Cerebellar nuclear complex (tissue), 1 donor: ENCODE measurements at places on chromosomes 11 and 22.

- DNase-seq, result no peak
Observed at GRCh38 chr11:111236383-111236782, 9.1 kb upstream of the POU2AF2 start.

DNA sequence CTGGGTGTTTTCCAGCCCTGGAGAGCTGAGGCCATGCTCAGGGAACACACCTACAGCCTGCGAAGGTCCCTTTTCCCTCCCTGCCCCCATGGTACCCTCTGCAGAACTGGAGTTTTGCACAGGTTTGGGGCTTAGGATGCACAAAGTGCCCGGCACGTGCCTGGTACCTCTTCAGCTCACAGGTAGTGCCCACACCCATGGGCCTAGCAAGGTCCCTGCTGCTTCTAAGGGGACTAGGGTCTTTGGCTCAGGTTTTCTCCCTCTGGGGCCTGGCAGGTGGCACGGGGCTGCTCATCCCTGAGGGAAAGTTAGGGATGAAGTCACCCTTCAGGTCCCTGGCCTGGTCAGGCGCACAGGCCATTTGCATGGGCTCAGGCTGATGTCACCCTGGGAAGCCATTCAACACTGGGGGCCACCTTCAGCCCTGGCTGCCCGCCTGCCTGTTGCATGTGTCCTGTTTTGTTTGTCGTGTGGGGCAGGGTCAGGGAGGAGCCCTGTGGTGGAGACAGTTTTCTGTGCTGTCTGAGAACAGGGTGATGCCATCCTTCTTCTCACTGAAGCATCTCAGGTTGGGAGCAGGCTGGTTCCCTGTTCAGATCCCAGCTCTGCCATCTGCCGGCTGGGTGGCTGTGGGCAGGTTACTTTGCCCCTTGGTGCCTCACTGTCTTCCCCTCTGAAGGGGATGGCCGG lies 68.3 kb upstream of the CRYBB3 start:
- no peak for DNase-seq

DNA sequence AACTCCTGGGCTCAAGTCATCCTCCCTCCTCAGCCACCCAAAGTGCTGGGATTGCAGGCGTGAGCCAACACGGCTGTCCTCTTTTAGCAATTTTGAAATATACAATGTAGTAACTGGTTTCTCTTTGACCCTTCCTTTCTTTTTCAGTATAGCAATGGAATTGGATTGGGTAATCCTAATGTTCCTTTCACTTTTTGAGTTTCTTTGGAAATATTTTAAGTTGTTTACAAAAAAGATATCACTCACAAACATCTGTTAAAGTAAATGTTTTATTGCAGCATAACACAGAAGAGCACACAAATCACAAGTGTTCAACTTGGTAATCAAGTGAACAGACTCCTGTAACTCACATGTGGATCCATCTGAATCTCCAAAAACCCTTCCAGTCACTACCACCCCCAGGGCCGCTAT lies 44.6 kb upstream of the EP300 start:
- DNase-seq, result no peak

DNA sequence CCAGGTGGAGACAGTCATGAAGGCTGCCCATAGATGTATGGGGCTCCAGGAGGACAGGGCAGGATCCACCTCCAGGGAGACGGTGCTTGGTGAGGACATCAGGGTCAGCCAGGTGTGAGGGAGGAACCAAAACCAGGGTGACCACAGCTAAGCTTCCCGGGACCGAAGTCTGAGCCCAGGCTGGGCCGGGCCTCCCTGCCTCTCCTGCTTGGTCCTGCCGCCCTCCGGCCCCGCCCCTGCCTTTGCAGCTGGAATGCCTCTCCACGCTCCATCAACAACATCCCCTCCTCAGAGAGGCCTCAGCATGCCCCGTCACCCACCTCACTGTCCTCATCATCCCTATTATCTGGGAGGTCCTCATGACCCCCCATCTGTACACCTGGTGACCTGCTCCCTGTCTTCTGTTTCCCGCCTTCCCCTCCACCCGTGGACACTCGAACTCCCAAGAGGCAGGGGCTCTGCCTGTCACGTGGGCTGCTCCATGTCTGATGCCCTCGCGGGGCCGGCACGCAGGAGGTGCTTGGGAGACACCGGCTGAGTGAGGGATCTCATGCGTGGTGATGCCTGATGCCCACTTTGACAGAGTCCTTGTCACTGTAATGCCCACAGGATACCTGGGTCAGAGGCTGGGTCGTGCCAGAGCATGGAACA lies 59.4 kb downstream of the RTL6 start:
- DNase-seq, result no peak

GRCh38 chr11:36722421-36722820 lies 124.4 kb upstream of the RAG2 start:
- DNase-seq, result no peak

- DNase-seq, result no peak
Observed at GRCh38 chr22:28034145-28034759, 115.2 kb upstream of the PITPNB start.

GRCh38 chr22:45720839-45721378 lies 49.3 kb downstream of the ATXN10 start:
- no peak for DNase-seq

GRCh38 chr11:134669796-134670195 lies 257.8 kb upstream of the B3GAT1 start:
- no peak for DNase-seq

DNA sequence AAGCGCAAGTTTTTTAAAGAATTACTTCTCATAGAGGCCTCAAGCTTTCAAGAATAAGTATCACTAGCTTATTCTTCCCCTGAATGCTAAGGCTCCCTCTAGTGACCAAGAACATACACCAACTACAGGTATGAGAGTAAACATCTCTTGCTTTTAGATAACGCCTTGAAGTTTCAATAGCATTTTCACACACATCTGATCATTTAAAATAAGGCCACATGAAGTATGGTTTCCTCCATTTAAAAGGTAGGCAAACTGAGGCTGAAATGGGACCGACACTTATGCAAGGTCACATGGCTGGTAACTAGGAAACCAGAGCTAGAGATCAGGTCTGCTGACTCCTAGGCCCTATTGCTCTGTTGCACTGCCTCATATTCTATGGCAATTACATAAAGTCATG lies 66.5 kb downstream of the CCDC34 start:
- DNase-seq, result no peak

DNA sequence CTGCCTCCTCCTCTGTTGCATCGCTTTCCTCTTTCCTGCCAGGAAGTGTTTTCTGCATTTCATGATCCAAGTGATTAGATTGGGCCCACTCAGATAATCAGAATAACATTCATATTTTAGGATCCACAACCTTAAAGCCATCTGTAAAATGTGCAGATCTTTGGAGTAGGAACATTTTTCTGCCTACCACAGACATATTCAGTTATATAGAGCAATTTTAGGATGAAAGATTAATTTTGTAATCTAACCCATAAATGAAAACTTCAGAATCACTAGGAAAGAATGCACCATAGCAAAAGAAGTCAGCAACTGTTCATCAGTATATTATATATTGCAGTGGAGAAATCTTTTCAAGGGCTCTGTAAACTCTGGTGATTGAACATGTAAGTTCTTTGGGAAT lies 659.9 kb upstream of the LUZP2 start:
- DNase-seq, result no peak

GRCh38 chr22:49768077-49768910 lies 59.4 kb downstream of the BRD1 start:
- no peak for DNase-seq

GRCh38 chr11:278001-278951 lies at the start of gene NLRP6:
TSS of gene NLRP6 (plus strand) at chr11:278407. CDS start at chr11:278570, 163 bp downstream.
- DNase-seq, result no peak

DNA sequence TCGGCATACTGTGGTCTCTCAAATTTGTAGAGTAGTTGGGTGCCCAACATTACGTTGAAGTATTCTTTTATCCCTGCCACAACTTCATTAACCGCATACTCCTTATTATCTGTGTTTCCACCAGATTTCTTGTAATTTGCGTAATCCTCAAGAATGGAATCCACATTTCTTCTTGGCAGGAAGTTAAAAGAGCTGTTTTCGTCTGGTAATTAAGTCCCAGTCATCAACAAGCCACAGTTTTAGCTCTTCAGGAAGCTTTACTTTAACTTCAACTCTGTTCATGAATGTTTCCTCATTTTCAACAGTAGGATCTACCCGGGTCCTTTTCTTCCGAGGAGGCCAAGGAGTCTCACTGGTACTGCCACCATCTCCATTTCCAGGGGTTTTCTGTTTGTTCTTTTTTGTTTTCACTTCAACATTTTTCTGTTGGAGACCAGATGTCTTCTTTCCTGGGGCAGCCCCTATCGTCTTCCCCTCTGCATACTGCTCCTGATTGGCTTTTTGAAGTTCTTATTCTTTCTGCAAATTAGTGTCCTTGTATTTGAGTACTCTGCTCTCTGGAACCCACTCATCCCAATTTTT lies 30.3 kb downstream of the PDE3B start:
- DNase-seq, result no peak

DNA sequence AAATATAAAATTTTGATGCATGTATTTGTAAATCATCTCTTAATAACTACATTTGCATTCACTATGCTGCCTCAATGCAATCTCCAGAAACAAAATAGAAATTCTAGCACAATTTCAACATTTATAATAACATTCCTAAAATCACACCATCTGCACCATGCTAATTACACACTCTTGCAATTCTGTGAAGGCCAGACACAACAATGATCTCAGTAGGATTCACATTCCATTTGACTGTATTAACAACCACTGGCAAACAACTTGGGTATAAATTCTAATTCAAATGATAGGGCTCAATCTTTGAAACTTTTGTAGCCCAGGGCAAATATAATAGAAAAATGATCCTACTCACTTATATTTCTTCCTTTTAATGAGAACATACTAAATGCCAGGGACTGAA lies 25.9 kb downstream of the RAB6A start:
- DNase-seq, result no peak
